ENCODE measurements at places on chromosomes 6 and 20.

DNA sequence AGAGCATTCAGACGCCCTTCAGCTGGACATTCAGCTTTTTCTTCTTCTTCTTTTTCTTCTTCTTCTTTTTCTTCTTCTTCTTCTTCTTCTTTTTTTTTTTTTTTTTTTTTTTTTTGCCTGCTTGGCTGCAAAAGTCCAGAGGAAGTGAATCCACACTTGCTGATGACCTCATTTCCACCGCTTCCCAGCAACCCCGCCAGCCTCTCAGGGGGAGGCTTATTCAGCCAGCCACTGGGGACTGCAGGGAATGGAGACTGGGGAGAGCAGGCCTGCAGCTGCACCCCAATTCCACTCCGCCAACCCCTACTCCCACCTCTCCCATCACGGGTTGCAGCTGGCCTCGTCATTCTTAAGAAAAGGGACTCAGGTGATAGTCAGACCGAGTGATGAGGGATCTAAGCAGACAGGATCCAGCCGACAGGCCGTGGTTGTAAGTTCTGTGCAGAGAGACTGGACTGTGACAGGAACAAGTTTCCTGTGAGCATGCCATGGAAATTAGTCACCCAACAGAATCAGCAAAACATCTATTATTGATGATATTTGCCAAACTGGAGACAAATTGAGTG, 59.0 kb upstream of the QKI start:
- no peak for DNase-seq

DNA sequence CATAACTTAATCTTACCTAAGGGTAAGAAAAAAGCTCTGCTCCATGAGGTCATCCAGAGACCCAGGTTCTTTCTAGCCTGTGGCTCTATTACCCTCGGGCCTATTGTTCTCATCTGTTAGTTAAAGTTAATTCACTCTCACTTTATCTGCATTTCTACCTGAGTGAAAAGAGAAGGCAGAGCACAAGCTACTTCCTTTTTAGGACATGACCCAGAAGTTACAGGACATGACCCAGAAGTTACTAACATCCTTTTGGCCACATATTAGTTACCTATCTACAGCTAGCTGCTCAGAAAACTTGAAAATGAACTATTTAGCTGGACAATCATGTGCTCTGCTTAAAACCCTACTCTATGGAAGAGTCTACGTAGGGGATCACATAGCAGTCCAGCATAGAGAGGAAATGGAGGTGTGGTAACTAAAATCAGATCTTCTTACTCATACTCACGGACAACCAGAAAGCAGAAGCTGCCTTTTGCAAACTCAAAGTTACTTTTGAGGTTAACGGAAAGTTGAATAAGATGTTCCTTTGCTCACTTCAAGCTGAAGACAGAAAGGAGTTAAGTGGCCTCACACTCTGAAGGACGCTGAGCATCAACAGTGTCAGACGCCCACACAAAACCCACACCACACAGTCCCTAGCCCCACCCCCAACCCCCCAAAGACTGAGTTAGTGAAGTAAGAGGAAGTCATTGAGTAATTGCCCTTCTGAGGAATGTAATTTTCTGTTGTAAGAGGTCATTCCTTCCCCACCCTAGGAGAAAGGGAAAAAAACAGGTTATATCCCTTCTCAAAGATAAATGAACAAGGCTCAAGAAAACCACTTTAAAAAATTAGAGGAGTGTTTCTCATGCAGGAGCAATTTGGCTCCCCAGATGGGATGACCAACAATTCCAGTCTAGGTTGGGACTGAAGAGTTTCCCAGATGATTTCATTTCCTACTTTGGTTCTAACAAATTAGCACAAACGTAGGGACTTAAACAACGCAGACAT, 45.9 kb upstream of the TAB2 start:
- no peak for DNase-seq

DNA sequence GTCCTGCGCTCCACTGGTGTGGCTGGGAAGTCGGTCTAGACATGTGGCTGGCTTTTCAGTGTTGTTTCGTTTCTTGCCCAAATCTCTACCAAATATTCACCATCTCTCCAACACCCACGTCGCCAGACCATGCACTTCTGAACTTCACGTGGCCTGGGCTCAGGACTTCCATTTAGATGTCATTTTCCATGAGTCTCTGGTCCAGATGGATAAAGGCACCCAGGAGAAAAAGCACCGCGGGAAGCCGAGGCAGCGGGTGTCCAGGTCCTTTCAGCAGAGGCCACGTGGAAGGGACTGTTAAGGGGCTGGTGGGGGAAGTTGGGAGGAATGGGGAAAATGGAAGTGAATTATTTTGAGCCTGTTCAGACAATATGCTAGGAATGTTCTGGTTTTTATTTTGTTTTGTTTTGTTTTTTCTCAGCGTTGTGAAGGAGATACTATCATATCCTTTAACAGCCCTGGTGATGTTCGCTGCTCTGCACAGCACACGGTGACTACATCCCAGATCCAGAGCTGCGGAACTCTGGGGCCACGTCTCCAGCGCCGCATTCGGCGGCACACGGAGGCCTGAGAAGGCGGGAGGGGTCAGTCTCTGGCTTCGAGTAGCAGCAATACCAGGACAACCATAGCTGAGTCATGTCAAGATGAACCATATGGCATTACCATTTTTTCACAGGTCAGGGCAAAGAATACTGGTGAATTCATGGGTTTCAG, 230.3 kb downstream of the THBS2 start:
- no peak for DNase-seq

GRCh38 chr6:166959911-166960608, 3.7 kb upstream of the RNASET2 start:
- DNase-seq, result no peak

DNA sequence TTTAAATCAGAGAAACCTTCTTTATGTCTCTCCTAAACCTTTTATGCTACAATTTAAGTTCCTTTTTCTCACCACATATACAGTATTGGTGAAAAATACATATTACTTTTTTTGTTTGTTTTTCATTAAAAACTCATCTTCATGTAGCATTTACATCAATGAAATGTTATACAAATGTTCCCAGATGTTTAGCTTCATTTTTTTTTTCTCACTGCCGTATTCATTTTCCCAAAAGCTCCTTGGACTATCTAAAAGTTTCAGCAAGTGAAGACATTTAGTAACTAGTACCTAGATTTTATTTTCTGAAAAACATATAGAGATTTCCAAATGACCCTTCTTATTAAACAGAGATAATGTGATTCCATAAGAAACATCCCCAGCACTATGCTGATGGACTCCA, 128.9 kb downstream of the BMP5 start:
- DNase-seq, result no peak

GRCh38 chr6:156657296-156657695, 119.9 kb upstream of the ARID1B start:
- DNase-seq, result no peak

DNA sequence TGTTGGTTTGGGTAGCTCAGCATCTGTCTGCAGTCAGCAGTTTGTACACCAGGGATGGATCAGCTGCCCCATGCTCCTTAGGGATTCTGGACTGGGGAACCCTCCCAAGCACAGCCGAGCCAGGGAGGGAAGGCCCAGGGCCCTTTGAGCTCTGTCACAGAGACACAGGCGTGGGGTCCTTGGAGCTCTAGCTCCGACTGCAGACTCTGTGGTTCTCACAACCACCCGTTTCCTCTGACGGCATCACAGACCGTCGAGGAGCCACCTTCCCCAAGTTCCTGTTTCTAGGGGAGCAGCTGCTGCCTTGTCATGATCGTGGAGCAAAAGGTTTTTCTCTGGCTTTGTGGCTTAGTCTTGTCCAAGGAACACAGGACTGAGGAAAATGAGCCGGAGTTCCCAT, at the start of gene SLA2:
Gene SLA2 (minus strand): TSS at position 199 of the 400 bp plus-strand sequence. CDS start 4,861 bp downstream, outside the sequence.
- DNase-seq, result no peak

DNA sequence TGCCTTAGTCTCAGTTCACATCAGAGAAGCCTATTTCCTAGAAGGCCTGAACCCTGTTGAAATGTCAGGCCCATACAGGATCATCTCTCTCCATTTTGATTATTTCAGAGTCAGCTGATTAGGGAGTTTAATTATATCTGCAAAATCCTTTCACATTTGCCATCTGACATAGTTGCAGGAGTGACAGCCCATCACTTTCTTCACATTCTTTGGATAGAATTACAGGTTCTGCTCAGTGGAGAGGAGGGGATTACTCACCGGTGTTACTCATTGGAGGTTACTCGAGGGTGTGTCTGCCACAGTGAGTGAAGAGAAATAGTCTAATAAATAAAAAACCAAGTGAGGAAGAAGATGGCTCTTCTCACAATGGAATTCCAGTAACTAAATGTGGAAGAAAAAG, 216.8 kb downstream of the TMEM242 start:
- DNase-seq, result no peak

- DNase-seq, result no peak
These were observed 320.1 kb downstream of the BTBD3 start for GRCh38 chr20:12237772-12238171.

GRCh38 chr20:46195264-46196036, 77.3 kb downstream of the CD40 start:
- no peak for DNase-seq

DNA sequence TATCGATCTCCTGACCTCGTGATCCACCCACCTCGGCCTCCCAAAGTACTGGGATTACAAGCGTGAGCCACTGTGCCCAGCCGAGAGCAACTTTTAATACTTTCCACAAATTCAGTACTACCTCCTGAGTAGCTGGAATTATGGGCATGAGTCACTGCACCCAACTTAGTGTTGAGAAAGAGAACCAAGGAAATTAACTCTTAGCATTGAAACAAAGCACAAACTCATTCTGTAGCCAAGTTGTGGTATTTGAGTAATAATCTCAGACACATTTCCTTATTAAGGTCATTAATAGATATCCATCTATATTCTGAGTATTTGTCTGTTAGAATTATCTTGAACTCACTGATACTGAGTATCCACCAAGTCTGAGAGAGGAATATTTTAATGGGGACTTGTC, 14.3 kb upstream of the ELOVL2 start:
- DNase-seq, result no peak

GRCh38 chr20:61575151-61575937, 323.3 kb downstream of the CDH4 start:
- DNase-seq, result no peak

DNA sequence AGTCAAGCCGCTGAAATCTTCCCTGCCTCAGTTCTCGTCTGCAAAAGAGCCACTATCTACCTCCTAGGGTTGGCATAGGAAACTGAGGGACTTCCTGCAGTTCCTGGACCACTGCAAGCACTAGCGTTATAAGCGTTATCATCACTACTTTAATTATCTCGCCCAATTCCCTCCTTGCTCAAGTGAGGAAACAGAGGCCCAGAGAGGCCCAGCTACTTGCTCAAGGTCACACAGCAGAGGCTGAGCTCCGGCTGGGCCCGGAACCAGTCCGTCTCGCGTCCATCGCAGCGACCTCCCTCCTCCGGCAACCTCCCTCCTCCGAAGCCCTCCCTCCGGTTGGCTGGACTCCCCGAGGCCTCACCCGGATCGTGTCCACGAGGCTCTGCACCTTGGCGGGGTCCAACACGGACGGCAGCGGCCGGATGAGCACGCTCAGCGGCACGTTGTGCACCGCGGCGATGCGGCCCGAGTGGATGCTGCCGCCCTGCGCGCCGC, 338 bp downstream of the SRXN1 start:
- no peak for DNase-seq

Measured in NCI-H187 treated with DMSO at 0.1 percent for 48 hours (cell line).